IgD-negative memory B cell (primary cell): ENCODE measurements at places on chromosomes 12 and 14. TPM values are rescaled to one million over a fixed set of nuclear protein-coding genes. Genes with fewer than 3 reads are reported as not detected.

GDF11 gene
- 1.1 TPM for polyA plus RNA-seq

POTEM gene
- polyA plus RNA-seq: not detected

PIK3C2G gene
- not detected for polyA plus RNA-seq

FKBP4 gene
- polyA plus RNA-seq: 31.9 TPM

BATF gene
- polyA plus RNA-seq: 21.9 TPM

ART4 gene
- not detected for polyA plus RNA-seq

VAMP1 gene
- polyA plus RNA-seq: 8.1 TPM

SIX4 gene
- not detected for polyA plus RNA-seq

CCND2 gene
- polyA plus RNA-seq: 11.7 TPM

MSRB3 gene
- polyA plus RNA-seq: not detected

P2RX7 gene
- 3.8 TPM for polyA plus RNA-seq

SOAT2 gene
- not detected for polyA plus RNA-seq

CEBPE gene
- polyA plus RNA-seq: not detected

C12orf54 gene
- not detected for polyA plus RNA-seq

LLPH gene
- polyA plus RNA-seq: 33.2 TPM

GALNT9 gene
- polyA plus RNA-seq: 1.5 TPM

PPM1H gene
- not detected for polyA plus RNA-seq

USP44 gene
- polyA plus RNA-seq: 5.5 TPM

PRMT5 gene
- polyA plus RNA-seq: 45.0 TPM

ANKS1B gene
- polyA plus RNA-seq: not detected

ENDOU gene
- polyA plus RNA-seq: not detected

MAP1LC3B2 gene
- polyA plus RNA-seq: 6.9 TPM

CCDC38 gene
- polyA plus RNA-seq: not detected

NPFF gene
- not detected for polyA plus RNA-seq

SYNDIG1L gene
- not detected for polyA plus RNA-seq

GALNT6 gene
- polyA plus RNA-seq: 4.6 TPM

HOXC6 gene
- not detected for polyA plus RNA-seq

RAB21 gene
- polyA plus RNA-seq: 16.2 TPM

L3HYPDH gene
- 10.1 TPM for polyA plus RNA-seq

CPNE6 gene
- polyA plus RNA-seq: not detected

FAM186B gene
- polyA plus RNA-seq: 0.16 TPM

ZFYVE26 gene
- polyA plus RNA-seq: 3.7 TPM

TEX22 gene
- polyA plus RNA-seq: 1.0 TPM

INHBE gene
- not detected for polyA plus RNA-seq

ASCL1 gene
- polyA plus RNA-seq: not detected

MEG3 gene
- polyA plus RNA-seq: not detected

PAH gene
- not detected for polyA plus RNA-seq

GUCY2C gene
- 0.85 TPM for polyA plus RNA-seq

CLEC6A gene
- polyA plus RNA-seq: not detected

STON2 gene
- polyA plus RNA-seq: 0.69 TPM

MYO1A gene
- polyA plus RNA-seq: not detected
